ENCODE measurements at places on chromosomes 4 and X.

DNA sequence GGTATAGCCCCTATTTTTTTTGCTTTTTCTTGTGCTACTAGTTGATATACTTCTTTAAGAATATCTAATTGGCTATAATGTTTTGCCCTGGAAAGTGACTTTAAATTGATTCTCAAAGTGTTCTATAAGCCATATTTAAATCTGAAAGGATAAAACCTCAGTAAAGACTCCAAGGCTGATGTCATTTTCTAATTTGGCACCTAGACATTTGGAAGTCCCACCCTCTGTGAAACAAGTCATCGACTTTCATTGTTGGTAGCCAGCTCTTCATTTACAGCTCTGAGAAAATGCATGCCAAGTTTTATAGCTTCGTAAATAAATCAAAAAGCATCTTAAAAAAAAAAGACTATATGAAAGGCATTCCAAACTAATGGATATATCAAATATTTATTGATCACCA lies 18.0 kb upstream of the STAG2 start:
- no peak for DNase-seq
- no peaks in the 10 kb centered on the region for H3K36me3 ChIP-seq
- no peaks in the 10 kb centered on the region for H3K4me1 ChIP-seq
- H3K27ac ChIP-seq = no peak overlapping the region

DNA sequence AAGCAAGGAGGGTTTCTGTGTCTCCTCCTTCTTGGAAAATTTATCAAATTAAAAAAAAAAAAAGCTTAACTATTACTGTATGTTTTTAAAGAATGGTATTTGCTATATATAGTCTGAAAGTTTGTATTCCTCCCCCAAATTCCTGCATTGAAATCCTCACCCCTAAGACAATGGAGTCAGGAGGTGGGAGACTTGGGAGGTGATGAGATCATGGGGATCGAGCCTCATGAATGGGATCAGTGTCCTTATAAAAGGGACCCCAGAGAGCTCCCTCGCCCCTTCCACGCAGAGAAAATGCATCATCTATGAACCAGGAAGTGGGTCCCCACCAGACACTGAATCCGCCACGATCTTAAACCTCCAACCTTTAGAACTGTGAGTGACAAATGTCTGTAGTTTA lies 50.1 kb downstream of the DHRSX start:
- H3K4me3 ChIP-seq = no peak overlapping the region
- no peaks in the 10 kb centered on the region for H3K4me1 ChIP-seq
- H3K36me3 ChIP-seq = no peaks in the 10 kb centered on the region
- no peak for DNase-seq
- H3K27ac ChIP-seq = no peak overlapping the region

DNA sequence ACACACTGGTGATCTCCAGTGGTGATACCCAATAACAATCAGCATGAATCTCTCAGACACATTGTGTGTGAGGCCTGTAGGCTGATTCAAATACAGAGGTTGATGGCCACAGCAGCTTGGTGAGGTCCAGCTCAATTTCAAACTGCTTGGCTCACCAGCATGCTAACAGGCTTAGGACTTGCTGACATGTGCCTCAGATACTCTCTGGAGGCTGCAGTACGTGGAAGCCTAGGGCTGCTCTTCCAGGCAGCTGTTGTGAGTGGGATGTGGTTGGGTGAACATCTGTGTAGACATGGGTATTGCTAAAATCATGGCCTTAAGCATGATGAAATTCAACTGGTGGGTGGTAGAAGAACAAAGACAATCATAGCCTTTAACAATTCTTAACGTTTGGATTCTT lies 4.3 kb downstream of the CXCL9 start:
- H3K36me3 ChIP-seq = no peaks in the 10 kb centered on the region
- H3K4me3 ChIP-seq = no peak overlapping the region
- DNase-seq = no peak

DNA sequence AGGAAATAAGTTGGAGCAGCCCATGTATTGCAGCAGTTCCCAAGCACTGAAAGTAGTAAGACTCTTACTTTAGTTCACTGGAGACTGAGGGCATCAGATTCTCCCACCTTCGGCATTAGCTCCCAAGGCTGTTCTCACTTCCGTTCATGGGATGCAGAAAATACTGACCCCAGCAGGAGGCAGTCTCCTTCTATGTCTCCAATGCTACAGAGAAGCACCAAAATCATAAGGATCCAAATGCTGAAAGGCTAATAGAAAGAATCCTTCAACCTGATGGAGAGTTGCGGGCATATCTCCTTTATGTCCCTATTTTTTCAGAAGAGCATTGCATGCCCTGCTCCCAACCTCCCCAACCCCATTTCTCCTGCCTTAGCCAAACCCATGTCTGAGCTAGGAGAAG lies 32.4 kb downstream of the ADH7 start:
- no peak overlapping the region for H3K4me3 ChIP-seq
- H3K27ac ChIP-seq = no peak overlapping the region
- no peak for DNase-seq
- no peaks in the 10 kb centered on the region for H3K4me1 ChIP-seq
- no peaks in the 10 kb centered on the region for H3K36me3 ChIP-seq

DNA sequence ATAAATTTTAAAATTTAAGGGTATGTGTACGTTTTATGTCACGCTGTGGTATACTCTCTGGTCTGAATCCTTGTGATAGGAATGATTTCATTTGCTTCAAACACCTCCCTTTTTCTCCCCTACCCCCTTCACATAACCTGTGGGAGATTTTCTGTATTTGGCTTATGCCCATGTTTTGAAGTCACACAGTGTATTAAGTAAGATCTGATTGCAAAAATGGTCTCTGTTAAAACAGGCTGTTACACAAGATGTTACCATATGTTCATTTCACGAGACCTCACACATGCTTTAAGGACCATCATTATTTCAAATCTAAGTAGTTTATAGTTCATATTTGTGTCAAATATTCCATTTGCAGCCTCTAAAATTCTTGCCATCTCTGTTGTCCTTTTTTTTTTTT lies 63.5 kb downstream of the TMEM131L start:
- no peaks in the 10 kb centered on the region for H3K36me3 ChIP-seq
- no peaks in the 10 kb centered on the region for H3K4me1 ChIP-seq
- no peak for DNase-seq
- H3K4me3 ChIP-seq = no peak overlapping the region

DNA sequence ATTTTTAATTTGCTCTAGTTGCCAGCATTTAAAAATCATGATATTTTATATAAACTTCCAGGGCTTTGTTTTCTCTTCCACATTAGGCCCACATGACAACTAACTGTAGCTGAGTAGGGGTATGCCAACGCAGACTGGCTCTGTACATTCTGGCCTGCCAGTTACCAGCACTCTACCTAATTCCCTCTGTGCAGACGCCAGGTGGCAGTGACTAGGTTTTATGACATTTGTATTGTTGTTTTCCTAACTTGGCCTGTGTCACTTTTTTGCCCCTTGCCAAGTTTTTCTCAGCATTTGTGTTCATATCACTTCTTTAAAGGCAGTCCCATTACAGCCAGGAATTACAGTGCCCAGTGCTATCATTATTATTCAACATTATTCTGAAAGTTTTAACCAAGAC lies 347.5 kb downstream of the NKX6-1 start:
- no peak overlapping the region for H3K27ac ChIP-seq
- H3K36me3 ChIP-seq = no peaks in the 10 kb centered on the region
- no peaks in the 10 kb centered on the region for H3K4me1 ChIP-seq
- DNase-seq = no peak
- H3K4me3 ChIP-seq = no peak overlapping the region

DNA sequence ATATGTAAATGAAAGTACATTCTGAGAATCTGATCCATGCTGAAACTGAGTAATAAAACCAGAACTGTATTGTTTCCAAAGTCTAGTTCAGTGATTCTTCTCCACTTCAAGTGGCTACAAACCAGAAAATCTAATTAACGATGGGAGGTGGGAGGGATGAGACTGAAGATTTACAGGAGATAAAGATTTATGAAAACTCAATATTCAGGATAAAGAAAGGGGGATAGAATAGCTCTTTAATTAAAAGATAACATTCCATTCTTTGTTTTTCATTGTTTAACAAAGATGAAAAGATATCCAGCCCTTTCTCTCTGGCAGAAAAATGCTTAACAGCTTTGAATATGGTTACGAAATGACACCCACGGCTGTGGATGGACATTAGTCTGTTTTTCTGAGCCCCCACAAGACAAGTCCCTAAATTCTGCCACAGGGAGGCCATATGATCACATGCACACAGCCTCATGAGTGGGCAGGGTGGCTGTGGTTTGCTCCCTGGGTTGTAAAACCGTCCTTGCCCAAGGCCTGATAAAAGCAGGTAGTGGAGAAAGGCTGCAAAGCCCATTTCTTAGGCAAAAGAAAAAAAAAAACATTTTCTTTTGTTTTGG lies 36.4 kb downstream of the TMEM150C start:
- peak; percentile 16 for DNase-seq
- no peaks in the 10 kb centered on the region for H3K36me3 ChIP-seq
- H3K4me3 ChIP-seq = no peak overlapping the region
- no peaks in the 10 kb centered on the region for H3K27me3 ChIP-seq

DNA sequence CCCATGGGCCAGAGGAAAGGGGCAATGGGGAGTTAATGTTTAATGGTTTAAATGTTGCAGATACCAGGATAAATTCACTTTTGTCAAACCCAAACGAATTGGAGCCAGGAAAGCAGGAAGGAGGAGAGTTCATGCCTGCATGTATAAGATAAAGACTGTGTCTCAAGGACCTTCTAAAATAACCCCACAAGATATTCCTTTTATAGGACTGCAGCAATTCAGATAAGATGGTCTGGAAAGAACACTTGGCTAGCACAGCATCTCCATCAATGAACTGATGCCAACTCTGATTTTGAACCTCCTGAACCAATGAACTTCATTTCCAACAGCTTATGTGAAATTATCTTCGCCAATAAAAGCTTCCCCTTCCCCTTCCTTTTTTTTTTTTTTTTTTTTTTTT lies 31.3 kb upstream of the LONRF3 start:
- H3K4me3 ChIP-seq = no peak overlapping the region
- H3K27me3 ChIP-seq = no peaks in the 10 kb centered on the region
- H3K27ac ChIP-seq = no peak overlapping the region
- H3K36me3 ChIP-seq = no peaks in the 10 kb centered on the region

- H3K4me1 ChIP-seq = peaks cover 6% of the 10 kb centered on the region
- no peaks in the 10 kb centered on the region for H3K36me3 ChIP-seq
- DNase-seq = no peak
- H3K4me3 ChIP-seq = no peak overlapping the region
Observed at GRCh38 chrX:39162322-39162735, 361.1 kb downstream of the MID1IP1 start.

DNA sequence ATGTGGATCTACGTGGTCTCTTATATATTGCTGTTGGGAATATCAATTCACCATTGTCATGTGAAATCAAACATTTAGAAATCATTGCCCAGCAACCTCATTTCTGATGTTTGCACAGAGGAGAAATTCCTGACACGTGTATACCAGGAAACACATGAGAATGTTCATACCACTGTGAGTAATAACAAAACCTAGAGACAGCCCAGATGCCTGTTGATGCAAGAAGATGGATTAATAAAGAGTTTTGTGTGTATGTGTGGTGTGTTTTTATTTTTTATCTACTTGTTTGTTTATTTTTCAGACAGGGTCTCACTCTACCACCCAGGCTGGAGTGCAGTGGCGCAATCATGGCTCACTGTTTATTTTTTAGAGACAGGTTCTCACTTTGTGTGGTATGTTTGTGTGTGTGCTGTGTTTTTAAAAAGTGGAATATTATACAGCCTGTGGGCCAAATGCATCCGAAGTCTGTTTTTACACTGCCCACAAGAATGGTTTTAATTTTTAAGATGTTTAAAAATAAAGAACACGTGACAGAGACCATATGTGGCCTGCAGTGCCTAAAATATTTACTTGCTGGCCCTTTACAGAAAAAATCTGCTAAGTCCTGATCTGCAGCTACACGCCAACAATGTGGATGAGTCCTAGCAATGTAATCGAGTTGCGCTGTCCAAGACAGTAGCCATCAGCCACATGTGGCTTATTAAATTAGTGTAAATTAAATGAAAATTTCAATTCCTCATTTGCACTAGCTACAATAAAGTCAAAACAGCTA lies 39.2 kb downstream of the TXLNG start:
- no peak for DNase-seq
- peaks cover 23% of the 10 kb centered on the region for H3K36me3 ChIP-seq
- H3K27me3 ChIP-seq = no peaks in the 10 kb centered on the region

DNA sequence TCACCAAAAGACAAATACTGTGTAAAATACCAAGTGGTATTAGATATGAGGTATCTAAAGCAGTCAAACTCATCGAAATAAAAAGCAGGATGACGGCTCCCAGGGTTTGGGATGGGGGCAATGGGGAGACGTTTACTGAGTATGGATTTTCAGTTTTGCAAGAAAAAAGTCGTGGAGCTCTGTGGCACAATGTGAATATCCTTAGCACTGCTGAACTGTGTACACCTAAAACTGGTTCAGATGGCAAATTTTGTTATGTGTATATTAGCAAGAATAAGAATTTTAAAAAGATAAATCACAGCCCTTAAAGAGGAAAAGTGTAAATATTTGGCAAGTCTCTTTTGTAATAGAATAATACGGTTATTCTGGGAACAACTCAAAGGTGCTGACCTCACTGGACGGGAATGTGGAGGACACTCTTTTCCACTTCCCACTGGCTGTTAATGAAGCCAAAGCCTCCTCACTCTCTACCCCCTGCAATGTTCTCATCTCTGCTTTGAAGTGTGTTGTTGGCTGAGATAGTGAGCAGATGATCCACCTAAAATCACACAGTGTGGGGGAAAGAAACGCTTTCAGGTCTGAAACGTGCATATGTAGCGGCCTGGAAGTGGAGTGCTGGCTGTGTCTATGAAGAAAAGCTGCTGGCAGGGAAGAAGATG lies 49.2 kb downstream of the SEL1L3 start:
- no peak overlapping the region for H3K27ac ChIP-seq
- no peaks in the 10 kb centered on the region for H3K27me3 ChIP-seq
- H3K36me3 ChIP-seq = no peaks in the 10 kb centered on the region
- no peaks in the 10 kb centered on the region for H3K4me1 ChIP-seq
- H3K4me3 ChIP-seq = no peak overlapping the region

- no peak for DNase-seq
- no peak overlapping the region for H3K27ac ChIP-seq
- peaks cover under 1% of the 10 kb centered on the region for H3K4me1 ChIP-seq
- no peak overlapping the region for H3K4me3 ChIP-seq
- no peaks in the 10 kb centered on the region for H3K27me3 ChIP-seq
- no peaks in the 10 kb centered on the region for H3K36me3 ChIP-seq
Observed at GRCh38 chrX:120357186-120357585, 4.7 kb upstream of the ATP1B4 start.
